ENCODE measurements at places on chromosomes 1 and 21. TPM values are rescaled to one million over a fixed set of nuclear protein-coding genes. Genes with fewer than 3 reads are reported as not detected.

- DNase-seq, result no peak
These were observed 16.9 kb upstream of the CDC14A start for GRCh38 chr1:100335436-100335835.

DNA sequence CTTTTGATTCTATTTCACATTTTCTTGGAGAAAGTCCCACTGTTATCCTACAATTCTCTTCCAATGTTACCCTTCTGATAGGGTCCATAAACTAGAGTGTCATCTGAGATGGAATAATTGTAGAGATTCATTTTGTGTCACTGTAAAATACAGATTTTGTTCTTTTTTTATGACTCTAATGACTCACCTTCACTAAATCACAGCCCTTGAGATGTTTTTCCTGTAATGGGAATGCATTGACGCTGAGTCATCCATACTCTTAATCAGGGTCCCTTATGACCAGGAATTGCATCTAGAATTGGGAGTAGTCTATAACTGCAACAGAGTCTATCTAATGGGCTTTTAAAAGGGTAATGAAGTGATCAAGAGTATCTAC is 315.5 kb downstream of the TGFB2 start:
- DNase-seq, result no peak

SELENBP1 gene
- total RNA-seq, result not detected

CNKSR1 gene
- total RNA-seq, result 4.7 TPM

BSND gene
- not detected for total RNA-seq

GRCh38 chr1:9687120-9687873 is 35.8 kb downstream of the PIK3CD start:
- DNase-seq, result peak; percentile 43

GRCh38 chr1:3626025-3626424 is 1.2 kb downstream of the TPRG1L start:
- no peak for DNase-seq

DNA sequence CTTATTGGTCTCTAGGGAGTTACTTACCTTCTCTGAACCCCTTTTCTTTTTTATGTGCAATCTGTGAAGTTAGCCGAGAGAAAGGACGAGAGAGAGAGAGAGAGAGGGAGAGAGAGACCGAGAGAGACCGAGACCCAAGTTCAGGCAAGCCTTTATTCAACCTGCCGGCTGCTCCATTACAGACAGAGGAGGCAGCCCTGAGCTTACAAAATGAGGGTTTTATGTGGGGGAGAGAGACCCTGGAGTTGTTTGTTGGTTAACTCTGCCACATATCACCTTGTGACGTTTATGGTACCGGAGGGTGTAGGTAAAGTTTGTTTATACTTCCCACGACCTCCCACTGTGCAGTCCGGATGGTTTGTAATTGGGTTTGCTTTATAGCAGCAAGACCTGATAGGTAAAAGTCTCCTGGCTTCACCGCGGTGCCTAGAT is 1.5 kb upstream of the MCOLN3 start:
- no peak for DNase-seq

DNA sequence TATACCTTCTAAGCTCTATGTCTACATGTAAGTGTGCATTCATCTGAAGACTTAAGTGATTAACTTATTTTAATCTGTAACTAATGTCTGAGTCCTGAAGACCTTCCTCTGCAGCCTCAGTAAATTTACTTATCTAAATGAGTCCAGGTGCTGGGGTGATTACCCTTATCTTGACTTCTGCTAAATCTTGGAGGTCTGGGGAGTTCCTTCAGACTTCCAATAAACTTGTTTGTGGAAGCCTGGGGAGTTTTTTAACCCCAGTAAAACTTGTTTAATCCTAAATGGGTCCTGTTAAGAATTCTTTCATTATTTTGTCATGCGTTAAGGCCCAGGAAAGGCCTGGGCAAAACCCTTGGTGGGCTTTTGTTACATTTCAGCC is 37.0 kb downstream of the RSPH1 start:
- DNase-seq, result no peak

MR1 gene
- total RNA-seq, result 17.6 TPM

DNA sequence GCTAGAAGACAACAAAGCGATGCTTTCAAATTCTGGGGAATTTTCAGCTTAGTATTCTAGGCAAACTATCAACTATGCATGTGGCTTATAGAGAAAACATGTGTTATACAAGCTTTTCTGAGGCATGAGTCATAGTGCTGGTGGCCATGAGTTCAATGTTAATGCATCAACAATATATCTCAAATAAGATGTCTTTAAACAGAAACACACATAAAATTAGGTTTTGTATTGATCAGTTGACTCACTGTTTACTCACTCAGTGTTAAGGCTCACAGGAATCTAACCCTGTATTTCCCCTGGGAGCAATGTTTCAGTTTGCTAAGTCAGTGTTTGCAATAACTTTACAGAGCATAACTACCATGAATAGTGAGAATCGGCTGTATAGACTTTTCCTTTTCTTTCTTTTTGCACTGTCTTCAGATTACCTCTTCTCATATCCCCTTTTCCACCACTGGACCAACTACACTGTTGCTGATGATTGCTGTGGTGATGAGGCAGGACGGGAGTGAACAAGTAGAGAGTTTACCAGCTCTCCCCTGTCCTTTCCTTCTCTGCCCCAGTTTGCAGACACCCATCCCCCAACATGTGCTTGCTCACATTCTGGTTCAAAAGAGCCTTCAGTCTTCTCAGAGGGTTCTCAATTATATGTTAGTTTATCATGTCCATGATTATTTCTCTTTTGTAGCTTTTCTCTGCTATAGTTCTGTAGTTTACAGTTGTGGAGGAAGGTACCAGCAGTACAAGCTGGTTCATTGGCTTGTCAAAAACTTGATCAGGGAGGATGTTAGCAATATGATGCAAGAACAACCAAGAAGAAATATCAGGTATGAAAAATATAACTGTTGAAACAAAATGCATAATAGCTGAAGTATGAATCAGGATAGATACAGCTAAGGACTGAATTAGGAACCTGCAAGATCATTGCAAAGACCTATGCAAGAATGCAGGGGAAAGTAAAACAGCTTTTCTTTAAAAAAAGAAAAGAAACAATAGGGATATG is 23.9 kb downstream of the CD2 start:
- no peak for DNase-seq

DNA sequence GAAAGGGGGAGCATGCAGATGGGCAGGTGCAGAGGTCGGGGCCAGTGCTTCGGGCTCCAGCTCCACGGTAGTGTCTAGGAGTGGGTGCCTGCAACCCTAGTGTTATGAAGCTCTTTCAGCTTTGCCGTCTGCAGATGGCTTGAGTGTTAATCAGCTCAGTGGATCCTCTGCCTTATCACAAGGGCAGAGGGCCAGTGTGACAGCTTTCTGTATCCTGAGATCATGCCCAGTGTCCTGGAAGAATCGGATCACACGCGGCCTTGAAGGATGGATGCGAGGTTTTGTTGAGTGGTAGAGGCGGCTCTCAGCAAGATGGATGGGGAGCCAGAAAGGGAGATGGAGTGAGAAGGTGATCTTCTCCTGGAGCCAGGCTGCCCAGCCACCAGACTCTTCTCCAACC is 25.5 kb upstream of the C1orf146 start:
- DNase-seq, result no peak

SLAMF1 gene
- 118 TPM for total RNA-seq

TRIM58 gene
- total RNA-seq, result 0.32 TPM

GRCh38 chr1:198649232-198649967 is 10.6 kb downstream of the PTPRC start:
- no peak for DNase-seq

DNA sequence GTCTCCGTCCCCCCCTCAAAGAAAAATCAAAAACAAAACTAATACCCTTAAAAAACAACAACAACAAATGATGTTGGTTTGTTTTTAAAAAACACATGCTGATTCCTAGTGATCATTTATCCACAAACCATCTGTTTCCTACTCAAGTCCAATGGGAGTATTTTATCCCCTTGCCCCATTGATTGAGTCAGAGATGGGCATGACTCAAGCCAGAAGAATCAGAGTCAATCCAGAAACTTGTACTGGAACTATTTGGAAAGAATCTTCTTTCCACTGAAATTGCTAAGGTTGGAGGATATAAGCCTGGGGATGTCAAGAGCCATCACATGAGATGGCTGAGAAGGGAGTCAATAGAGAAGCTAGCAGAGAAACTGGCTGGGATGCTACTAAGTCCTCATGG is 176.4 kb downstream of the MIS18A start:
- DNase-seq, result no peak

SLC6A9 gene
- 7.4 TPM for total RNA-seq

C1orf167 gene
- not detected for total RNA-seq

- DNase-seq, result no peak
These were observed 13.3 kb downstream of the MAEL start for GRCh38 chr1:167002354-167002753.

GRCh38 chr21:46027851-46028493 is 46.4 kb downstream of the COL6A1 start:
- no peak for DNase-seq

DNA sequence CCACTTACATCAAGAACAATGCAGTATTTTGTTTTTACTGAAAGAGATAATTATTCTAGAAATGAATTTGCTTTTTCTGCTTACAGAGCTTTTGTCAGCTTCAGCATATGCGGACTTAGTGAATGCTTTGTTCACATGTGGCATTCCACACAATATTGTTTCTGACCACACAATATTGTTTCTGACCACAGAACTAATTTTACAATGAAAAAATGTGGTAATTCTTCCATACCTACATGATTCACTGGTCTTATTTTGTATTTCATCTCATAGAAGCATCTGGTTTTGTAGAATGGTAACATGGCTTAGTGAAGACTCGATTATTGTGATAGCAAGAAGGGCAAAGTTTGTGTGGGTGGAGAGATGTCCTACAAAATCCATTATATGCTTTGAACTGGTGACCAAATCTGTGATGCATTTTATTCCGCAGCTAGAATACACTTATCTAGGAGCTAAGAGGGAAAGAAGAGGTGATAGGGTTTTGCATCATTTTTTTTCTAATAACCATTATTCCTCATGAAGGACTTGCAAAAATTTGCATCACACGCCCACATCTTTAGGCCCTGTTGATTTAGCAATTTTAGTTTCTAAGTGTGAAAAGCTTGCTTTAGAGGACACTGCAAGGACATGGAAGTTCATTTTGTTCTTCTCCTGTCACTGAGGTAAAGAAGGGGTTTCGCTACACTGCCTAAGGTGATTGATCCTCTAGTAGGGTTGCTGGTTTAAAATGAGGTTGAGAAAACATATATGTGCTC is 75.3 kb downstream of the HLX start:
- no peak for DNase-seq

- no peak for DNase-seq
These were observed 12.1 kb upstream of the KDF1 start for GRCh38 chr1:26972390-26972789.

- peak; percentile 37 for DNase-seq
These were observed 511 bp downstream of the DNTTIP2 start for GRCh38 chr1:93878501-93878888.

GRCh38 chr1:2137257-2138121 is 57.1 kb downstream of the FAAP20 start:
- DNase-seq, result no peak

NCMAP gene
- total RNA-seq, result not detected

GRCh38 chr1:46691997-46692790 is 20.5 kb downstream of the TEX38 start:
- DNase-seq, result no peak

DNA sequence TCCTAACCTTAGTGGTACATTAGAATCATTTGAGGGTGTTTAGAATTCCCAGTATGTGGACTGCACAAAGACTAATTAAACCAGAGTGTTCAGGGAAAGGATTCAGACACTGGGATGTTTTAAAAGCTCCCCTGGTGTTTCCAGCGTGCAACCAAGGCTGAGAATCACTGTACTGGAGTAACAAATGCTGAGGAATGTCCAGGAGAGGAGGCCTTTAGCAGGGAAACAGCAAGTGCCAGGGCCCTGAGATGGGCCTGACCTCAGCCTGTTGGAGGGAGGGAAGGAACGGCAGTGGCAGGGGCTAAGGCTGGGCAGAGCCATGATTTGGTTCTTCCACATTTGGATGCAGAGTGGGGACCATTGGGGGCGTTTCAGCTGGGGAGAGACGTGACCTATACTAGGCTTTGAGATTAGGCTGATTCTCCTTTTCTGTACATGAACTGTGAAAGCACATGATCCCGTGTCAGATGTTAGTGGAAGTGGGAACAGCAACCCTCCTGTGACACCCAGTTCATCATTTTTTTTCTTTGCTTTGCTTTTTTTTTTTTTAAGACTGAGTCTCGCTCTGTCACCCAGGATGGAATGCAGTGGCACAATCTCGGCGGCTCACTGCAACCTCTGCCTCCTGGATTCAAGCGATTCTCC is 49.3 kb downstream of the KANK4 start:
- no peak for DNase-seq

DNA sequence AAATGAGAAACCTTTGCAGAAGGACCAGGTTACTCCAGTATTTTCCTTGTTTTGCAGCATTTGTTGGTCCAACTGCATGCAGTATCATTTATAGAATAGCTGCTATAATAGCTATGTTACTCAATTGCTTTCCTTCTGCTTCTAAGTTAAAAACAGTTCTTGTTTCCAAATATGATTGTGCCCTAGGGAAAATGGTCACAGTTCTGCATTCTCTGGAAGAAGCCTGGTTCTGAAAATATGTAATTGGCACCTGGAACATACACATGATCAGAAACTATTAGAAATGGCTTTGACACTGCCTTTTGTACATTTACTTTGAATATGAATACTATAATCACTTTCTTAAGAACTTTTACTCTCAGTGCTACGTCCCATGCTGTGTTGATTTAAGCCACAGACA is 33.6 kb downstream of the HENMT1 start:
- DNase-seq, result no peak

DNA sequence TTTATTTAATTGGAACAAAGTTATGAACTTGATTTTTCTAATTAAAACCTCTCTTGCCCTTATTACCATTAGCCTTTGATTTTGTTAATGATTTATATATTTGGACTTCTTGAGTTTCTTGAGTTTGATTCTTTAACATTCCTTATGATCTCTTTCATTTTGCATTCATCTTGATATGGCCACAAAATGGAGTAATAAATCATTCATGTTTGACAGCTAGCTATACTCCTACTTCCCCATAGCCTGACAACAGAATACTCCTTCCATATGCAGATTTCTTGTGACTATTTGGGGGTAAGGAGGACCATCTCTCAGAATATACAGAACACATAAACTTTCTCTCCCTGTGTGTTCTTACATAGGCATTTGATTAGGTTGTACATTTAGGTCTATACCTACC is 119.6 kb downstream of the SYT14 start:
- DNase-seq, result no peak

DNA sequence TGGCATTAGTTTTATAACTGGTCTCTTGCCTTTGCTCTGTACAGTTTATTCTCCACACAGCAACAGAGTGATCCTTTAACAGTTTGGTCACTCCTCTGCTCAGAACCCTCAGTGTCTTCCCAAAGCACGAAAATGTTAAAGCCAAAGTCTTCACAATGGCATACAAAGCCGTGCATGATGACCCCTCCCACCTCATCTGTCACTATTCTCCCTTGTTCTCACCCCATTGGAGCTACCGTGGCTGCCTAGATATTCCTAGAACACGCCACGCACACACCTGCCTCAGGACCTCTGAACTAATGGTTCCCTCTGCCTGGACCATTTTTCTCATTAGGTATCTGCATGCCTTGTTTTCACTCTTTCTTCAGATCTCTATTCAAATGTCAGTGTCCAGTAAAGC is 8.6 kb upstream of the SEMA4A start:
- no peak for DNase-seq

GRCh38 chr1:63612971-63613370 is 19.8 kb downstream of the PGM1 start:
- no peak for DNase-seq

GPR161 gene
- total RNA-seq, result 0.41 TPM
